ENCODE measurements at places on chromosomes 7 and 10.

DNA sequence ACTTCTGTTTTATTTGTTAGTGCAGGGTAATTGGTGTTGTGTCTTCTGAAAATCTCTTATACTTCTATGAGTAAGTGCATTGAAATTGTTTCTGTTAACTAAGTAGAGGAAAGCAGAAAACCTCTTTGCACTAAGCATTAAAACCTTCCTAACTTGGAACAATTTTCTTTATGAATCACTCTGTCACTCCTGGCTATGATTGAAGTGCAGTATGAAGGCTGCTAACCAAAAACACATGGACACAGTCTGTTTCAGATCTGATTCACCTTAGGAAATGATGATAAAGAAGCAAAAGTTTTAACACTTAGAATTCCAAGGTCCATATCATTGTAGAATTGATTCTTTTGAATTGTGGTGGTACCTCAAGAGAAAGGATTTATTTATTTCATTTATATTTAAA, 41.9 kb downstream of the MET start:
- peak; percentile 88 for DNase-seq

- peak; percentile 85 for DNase-seq
Observed at GRCh38 chr10:103709341-103709920, 145.9 kb downstream of the SH3PXD2A start.

DNA sequence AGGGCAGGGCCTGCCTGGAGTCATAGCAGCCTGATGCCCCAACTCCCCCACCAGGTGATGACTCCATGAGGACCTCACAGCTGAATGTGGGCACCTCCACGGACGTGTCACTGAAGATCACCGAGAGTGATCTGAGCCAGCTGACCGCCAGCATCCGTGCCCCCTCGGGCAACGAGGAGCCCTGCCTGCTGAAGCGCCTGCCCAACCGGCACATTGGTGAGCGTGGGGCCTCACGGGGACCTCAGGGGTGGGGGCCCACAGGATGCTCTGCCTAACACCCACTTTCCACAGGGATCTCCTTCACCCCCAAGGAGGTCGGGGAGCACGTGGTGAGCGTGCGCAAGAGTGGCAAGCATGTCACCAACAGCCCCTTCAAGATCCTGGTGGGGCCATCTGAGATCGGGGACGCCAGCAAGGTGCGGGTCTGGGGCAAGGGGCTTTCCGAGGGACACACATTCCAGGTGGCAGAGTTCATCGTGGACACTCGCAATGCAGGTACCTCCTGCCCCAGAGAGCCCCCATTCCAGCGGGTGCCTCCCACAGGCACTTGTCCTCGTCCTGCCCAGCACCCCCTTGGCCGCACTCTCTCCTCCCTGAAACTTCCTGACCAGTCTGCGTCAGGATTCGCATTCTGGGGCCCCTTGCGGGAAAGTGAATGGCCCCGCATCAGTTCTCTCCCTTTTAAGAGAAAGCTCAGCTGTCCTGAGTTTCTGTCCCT, 10.0 kb upstream of the ATP6V1F start:
- DNase-seq, result no peak

GRCh38 chr7:92560602-92561001, 29.6 kb downstream of the FAM133B start:
- no peak for DNase-seq

GRCh38 chr7:112255388-112255720, 48.9 kb downstream of the ZNF277 start:
- DNase-seq, result no peak

DNA sequence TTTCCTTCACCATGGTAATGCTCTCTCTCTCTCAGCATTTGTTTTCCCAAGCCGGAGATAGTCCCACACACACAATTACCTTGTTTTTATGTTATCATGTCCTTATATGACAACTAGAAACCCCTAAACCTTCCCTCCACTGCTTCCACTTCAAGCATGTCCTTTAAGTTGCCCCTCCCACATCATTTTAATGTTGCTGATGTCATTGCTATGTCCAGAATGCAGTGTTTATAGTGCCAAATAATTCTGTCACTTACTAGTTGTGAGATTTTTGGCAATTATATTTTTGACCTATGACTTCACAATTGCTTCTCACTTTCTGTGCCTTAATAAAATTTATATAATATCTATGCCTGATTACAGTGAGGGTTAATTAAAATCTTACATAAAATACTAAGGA, 645.9 kb downstream of the XPNPEP1 start:
- peak; percentile 62 for DNase-seq

- peak; percentile 58 for DNase-seq
Observed at GRCh38 chr10:7915923-7916536, 97.7 kb downstream of the TAF3 start.

GRCh38 chr7:2257046-2257551, 15.1 kb downstream of the NUDT1 start:
- DNase-seq, result no peak

GRCh38 chr7:135943134-135943879, 33.9 kb downstream of the MTPN start:
- no peak for DNase-seq

DNA sequence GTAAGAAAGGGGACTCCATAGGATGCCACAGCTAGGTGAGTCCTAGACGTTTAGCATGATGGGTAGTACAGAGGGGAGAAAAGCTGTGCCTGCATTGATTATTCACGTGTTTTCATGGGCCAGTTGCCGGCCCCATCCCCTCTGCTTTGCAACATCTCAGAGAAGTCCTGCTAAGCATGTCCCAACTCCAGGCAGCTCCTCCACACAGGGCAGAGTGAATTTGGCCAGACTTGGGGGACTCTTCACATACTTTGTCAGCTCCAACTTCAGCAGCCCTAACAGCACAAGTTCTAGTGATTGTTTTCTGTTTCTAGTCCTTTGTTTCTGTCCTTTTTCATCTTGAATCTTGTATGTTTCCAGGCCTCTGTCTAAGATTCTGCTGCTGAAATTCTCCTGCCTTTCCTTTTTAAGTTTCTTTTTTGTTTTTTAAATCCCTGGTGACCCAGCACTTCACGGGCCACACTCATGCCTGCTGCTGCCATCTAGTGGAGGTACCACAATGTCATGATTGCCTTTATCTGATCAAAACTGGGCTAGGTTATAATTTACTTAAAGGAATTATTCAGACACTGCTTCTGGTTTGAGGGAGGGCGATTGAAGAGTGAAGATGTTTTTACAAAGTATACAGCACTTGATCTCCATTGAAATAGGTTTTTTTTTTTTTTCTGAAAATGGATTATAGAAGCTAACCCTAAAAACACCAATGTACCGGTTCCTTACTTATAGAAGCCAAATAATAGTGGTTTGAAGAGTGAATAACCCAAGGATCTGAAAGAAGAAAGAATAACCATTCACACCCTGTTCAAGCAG, 276.9 kb downstream of the CSTF2T start:
- peak; percentile 73 for DNase-seq

- DNase-seq, result no peak
Observed at GRCh38 chr10:6197321-6197720, 5.4 kb upstream of the PFKFB3 start.

GRCh38 chr10:127882391-127882790, 10.3 kb downstream of the CLRN3 start:
- DNase-seq, result no peak

DNA sequence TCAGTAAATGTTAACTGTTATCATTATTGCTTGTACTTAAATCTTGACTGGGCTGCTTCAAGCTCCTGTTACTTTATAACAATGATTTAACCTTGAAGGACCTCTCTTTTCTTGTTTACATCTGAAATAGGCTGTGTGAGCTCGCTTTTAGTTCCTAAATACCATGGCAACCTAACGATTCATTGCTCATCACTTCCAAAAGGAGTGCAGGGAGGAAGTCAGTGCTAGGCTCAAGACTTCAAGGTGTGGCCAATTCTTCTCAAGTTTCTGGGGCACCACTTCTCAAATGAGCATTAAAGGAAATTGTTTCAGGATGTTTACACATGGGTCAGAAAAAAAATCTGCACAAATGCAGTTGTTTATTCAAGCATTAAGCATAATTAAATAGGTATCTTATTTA, 284.2 kb downstream of the MTERF1 start:
- no peak for DNase-seq

DNA sequence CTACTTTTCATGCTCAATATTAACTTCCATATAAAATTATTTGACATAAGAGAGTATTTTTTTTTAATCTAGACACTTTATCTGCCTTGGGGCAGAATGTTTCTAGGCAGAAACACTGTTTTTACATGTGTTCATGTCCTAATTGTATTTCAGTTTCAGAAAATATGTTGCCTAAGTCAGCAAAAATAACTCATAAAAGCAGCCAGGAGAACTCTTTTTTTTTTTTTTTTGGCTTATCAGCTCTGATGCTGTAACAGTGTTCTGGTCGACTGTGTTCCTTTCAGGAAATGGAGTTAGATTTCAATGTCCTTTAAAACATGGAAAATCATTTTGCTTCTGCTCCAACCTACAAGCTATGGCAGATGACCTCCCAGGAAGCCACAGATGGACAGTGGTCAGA, 63.2 kb upstream of the OPALIN start:
- DNase-seq, result no peak

DNA sequence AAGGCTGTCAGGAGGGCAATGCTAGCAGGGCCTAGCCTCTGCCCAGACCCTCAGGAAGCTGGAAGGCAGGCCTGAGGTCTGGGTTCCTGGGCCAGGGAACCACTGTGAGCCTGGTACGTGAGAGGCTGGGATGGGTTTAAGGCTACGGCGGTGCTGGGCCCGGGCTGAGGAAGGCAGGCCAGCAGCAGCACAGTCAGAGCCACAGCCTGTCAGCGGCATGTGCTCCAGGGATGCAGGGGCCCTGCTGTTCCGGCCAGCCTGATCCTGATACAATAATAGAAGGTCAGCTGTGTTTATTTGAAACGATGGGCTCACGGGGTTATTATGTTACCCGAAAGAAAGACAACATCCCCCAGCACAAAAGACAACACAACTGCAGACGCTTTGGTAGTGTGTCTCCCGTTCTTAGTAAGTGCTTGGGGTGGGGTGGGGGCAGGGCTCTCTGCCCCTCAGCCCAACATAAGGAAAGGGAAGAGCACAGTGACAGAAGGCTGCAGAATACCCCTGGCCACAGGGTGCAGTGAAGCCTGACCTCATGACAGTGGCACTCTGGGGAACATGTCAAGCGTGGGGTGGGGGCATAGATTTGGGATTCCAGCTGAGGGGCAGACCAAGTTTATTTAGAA, 95.0 kb downstream of the COL13A1 start:
- no peak for DNase-seq

GRCh38 chr7:6382817-6383216, 64.9 kb downstream of the DAGLB start:
- DNase-seq, result no peak

- no peak for DNase-seq
Observed at GRCh38 chr10:84114088-84114667, 25.1 kb upstream of the GHITM start.

Measured in EH (cell line).